Stimulated activated CD4-positive, alpha-beta T cell treated with anti-CD3 and anti-CD28 coated beads, Interleukin-4, amount 100 ng/mL, for 1 hour (primary cell): ENCODE measurements at places on chromosomes 13 and 19.

DNA sequence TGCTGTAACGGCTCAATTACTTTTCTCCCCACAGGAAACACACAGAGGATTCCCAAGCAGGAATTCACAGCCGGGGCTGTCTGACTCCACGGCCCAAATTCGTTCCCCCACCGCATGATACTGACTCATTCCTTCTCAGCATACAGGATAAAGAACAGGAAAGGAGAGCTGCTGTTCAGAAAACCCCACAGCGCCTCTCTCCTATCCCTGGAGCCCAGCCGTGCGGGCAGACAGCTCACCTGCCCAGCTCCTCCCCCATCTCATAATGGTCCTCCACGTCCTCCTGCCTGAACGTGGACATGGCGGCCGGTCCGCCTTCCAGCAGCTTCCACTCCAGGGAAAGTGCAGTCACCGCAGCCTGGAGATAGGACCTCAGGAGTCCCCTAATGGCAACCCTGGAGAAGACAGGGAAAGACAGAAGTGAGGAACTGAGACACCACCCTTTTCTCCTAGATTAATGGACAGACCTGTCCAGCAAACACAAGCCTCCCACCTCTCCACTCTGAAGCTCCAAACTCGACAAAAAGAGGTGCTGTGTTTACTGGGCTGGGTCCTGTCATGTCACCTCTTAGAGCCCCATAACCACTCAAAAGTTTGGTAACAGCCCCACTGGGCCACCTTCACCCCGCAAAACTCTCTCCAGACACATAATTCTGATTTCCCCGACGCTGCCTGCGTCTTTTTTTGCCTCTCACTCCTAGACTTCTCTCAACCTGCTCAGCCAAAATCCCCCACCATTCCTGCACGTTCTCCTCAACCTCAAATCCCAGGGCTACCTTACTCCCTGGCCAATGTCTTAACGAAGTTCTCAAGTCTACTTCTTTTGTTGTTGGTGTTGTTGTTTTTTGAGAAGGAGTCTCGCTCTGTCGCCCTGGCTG, 1.2 kb downstream of the DAPK3 start:
- DNase-seq, result no peak

GRCh38 chr13:110097013-110097412, 209.9 kb downstream of the COL4A1 start:
- no peak for DNase-seq

GRCh38 chr19:57819475-57820148, 4.9 kb upstream of the ZNF552 start:
- peak; percentile 72 for DNase-seq

DNA sequence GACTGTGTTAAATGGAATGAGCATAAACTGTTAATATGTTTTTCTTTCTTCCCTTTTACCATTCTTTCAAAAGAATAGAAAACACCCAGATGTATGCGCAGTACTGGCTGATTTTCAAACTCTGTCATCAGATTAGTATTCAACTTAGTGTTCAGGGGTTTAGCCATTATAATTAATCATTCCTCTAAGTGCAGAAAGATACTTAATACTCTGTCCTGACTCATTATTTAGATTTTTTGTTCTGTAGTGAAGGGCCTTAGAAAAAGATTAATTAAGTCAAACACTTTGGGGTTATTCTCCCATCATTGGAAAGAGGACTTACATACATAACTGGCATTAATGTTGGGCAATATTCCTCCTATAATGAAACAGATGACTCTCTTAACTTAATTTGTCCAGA, 1316.7 kb upstream of the SLC10A2 start:
- no peak for DNase-seq

DNA sequence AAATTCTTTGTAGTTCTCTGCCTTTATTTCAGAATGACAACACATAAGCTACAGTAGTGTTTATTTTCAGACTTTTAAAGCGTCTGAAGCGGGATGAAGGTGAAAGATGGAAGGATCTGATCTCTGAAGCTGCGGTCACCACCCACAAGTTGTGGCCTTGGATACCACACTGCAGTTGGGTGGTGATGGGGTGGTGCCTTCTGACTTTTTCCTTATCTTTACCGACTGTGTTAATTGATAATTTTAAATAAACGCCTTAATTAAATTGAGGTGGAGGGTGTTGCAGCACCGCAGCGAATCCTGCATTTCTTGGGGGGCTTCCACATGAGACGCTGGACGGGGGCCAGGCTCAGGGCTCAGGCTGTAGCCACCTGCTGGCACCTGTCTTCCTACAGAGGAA, 1.3 kb downstream of the TFDP1 start:
- no peak for DNase-seq

GRCh38 chr13:24625870-24626849, 54.0 kb upstream of the ATP12A start:
- no peak for DNase-seq

GRCh38 chr13:54424344-54424743, 1395.7 kb downstream of the OLFM4 start:
- DNase-seq, result no peak

GRCh38 chr19:19480688-19481087, 34.7 kb downstream of the TSSK6 start:
- no peak for DNase-seq

DNA sequence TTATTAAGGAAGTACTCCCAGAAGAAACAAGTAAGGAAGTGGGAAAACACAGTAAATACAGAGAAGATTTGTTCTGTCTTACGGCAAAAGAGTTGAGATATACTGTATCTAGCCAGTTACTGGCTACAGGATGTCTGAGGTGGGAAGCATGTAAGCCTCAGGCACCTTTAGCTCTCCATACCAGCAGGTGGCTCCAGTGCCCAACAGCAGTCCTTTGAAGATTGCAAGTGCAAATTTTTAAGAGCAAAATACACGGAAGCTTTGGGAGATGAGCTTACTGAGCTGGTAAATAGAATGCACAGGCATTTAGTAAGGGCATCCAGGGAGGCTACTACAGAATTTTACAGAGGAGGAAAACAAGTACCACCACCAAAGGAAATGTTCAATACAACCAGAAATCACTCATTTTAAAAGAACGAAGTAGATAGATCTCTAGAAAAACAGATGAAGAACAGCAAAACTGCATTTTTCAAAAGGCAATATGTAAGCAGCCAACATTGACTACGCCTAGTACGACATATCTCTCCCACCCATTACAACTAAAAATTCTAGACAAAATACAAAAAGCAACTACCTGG, 57.9 kb upstream of the VSTM2B start:
- peak; percentile 7 for DNase-seq

DNA sequence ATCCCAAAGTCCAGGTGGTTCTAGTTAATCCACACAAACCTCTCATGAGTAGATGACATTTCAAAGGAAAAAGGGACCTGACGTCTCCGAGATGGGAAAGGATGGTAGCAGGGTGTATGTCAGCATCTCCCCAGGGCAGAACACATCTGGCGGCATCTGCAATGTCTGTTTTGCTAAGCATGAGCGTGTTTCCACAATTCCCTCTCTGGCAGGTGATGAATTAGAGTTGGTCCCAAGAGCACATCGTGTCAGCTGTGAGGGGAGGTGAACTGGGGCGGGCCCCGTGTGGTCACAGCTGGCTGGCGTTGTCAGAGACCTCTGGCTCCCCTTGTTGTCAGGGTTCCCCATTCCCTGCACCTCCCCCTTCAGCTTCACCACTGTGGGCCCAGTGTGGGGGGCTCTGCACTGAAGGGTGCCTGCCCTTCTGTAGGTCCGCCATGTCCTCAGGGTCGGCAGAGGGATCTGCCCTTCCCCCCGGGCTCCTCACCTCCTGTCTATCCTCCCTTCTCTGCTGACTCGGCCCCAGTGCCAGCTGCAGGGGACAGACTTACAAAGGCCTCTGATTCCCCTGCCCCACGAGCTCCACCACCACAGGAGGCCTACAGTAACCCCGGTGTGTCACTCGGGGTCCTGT, 58.2 kb downstream of the CDADC1 start:
- no peak for DNase-seq

DNA sequence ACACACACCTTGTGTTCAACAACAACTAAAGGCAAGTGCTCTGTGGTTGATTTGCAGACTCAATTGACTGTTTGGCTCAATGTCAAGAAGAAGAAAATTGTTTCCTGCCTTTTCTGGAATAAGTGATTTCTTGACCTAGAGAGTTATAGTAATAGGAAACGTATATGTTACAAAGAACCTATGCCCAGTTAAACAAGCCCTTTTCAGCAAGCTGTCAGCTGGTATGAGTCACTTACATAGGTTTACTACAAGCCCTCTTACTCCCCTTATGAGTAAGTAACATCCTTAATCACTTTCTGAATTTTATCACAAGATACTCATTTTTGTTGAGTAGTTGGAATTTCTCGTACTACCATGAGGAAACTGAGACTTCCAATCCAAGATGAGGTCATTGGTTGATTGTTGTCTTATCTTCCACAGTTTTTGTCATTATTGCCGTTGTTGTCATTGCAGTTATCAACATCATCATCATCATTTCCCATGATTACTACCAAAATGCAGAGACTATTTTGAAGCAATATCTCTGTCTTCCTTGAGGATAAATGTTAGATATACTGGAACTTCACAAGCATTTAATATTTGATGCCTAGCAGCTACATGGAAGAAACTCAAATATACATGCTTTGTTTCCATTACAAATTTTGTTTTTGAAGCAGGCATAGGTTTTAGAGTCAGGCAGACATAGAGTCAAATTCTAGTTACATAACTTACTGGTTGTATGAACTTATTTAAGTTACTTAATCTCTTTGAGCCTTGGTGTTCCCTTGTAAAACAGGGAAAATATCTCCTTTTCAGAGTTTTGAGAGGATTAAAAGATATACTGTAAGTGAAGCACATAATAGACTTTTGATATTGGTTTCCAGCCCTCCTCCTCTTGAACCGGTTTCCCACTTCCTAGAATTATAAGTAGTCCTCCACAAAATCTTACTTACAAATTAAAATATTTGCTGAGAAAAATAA, 106.0 kb downstream of the RAP2A start:
- no peak for DNase-seq

- no peak for DNase-seq
Observed at GRCh38 chr13:46401432-46401831, 14.4 kb upstream of the RUBCNL start.

DNA sequence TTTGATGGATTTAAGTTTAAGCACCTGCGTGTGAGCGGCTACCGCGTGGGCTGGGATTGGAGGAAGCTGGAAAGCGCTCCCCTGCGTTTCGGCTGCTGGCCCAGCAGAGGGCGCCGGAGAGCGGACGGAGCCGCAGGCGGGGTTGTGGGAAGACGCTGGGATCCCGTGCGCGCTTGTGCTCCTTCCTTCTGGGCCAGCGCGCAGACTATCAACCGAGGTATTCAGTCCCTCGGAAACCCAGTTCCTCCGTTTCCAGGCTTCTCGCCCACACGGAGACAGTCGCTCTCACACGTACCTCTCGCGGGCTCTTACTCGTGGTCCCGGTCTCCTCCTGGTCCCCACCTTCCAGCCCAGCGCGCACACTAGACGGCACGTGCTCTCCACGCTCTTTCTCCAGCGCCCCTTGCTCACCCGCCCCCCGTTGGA, 28.8 kb downstream of the EPN1 start:
- peak; percentile 56 for DNase-seq

GRCh38 chr19:2806736-2807378, 12.8 kb upstream of the ZNF554 start:
- no peak for DNase-seq

DNA sequence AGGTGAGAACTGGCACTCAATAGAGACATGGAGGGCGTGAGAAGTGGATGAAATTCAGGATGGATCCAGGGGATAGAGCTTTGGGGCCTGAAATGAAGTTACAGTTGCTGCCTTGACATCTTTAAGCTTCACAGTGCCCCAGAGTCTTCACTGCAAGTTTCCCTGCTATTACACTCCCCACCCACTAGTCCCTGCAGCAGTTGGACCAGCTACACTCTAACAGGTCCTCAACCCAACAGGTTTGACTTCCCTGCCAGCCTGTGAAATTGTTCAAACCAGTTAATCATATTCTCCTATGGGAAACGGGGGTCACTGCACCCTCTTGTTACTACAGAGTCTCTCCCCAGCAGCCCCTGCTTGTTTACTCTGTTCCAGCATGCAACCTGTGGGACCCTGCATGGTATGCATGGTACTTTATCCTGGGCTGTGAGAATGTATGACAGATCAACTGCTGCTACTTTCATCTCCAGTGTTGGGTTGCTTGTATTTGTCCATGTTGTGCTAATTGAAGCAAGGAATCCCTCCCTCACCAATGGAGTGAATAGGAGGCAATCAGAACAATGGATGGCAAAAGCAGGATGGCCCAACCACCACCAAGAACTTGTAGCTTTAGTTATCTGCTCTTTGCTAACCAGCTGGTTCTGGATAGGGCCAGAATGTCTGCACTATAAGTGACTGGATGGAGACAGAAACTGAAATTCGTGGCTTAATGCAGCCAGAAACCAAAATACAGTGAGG, 314.2 kb downstream of the OLFM4 start:
- no peak for DNase-seq

GRCh38 chr19:13707915-13708314, 56.4 kb upstream of the MRI1 start:
- no peak for DNase-seq

DNA sequence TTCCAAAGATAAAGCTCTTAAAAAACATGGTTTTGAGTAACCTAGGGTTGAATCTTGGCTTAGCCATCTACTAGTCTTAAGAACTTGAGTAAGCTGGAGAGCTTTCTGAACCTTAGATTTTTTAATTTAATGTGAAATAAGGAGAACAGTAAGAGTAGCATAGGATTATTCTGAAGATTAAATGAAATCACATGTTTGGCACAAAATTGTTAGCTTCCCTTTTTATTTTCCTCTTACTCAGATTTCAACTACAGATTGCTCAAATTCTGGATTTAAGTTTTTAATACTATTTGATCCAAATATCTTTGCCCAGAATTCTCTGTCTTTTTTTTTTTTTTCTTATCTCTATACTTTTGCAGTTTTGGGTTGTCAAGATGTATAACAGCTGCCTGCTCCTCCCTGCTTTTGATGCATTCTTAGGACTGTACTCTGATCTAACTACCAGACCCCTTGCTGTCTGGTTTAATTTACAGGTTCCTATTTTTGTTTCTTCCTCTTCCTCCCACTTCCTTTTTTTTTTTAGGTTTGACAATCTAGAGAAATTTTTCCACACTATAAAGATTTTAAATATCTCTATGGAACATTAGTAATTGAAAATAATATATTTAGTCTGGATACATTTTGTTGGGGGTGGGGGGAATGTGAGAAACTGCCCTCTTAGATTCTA, 12.3 kb downstream of the POMP start:
- no peak for DNase-seq

DNA sequence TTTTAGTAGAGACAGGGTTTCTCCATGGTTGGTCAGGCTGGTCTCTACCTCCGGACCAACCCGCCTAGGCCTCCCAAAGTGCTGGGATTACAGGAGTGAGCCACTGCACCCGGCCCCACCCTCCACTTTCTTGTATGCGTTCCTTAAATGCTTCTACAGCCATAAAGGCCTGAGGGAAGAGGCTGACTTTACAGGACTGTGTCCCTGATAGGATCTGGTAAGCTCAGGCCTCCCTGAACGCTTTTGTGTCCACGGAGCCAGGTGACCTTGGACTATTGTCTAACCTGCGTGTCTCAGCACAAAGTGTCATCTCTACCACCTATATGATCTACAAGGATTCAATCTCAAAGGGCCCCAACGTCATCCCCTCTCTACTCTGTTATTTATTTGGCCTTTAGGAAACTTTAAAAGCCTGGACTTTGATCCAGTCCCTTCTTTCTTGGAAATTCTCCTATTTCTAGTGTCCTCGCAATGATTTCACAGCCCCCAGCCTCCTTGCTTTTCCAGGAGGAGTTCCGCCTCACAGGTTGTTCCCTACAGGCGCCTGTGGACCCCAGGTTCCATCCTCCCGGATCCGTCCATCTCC, 701 bp downstream of the ZNF552 start:
- DNase-seq, result no peak
